Neural crest cell (in vitro differentiated cells): ENCODE measurements at places on chromosomes 12 and 14. TPM values are rescaled to one million over a fixed set of nuclear protein-coding genes. Genes with fewer than 3 reads are reported as not detected.

The NOC4L gene
- total RNA-seq: 36.4 and 40.4 TPM in 2 replicates

The WDHD1 gene
- 56.2 and 60.6 TPM in 2 replicates for total RNA-seq

The PLEKHG7 gene
- not detected in 2 replicates for total RNA-seq

- no peak for DNase-seq
These were observed 45.9 kb downstream of the VWF start for GRCh38 chr12:6078398-6079096.

DNA sequence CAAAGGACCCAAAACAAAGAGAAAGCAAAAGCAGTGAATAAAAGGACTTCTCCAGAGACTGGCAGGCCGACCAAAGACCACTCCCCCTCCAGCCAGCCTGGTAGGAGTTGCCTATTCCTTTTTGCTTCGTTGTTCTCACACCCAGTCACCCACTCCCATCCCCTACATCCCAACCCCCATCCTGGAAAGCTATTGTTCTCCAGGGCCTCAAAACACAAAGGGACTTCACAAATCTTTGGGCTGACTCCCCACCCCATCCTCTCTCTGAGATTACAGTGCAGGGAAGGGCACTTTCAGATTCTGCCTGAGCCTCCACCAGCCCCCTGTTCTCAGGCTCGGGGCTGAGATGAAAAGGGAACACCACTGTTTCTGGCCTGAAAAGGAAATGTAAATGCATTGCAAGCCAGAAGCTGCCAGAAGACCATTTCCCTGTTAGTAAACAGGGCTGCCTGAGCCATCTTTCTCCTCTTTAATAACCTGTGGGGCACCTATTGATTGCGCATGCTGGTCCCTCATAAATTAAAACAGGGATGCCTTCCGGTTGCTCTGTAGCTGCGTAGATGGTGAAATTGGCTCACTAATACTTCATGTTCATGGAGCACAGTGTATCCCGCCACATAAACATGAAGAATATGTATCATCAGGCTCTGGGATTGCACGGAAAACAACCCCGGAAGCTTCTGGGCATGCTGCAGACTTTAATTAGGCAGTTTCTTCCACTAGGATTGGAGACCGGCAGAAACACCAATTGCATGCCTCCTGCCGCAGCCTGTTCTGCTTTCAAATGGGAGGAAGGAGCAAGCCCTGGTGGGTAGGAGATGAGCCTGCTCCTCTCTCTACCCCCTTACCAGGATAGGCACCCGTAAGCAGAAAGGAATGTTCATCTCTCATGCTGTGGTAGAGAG, 130.3 kb upstream of the FUT8 start:
- DNase-seq: peak; percentile 57

GRCh38 chr12:70960484-70960883, 39.9 kb upstream of the PTPRR start:
- no peak for DNase-seq

GRCh38 chr12:39572551-39572950, 47.1 kb downstream of the ABCD2 start:
- DNase-seq: no peak

DNA sequence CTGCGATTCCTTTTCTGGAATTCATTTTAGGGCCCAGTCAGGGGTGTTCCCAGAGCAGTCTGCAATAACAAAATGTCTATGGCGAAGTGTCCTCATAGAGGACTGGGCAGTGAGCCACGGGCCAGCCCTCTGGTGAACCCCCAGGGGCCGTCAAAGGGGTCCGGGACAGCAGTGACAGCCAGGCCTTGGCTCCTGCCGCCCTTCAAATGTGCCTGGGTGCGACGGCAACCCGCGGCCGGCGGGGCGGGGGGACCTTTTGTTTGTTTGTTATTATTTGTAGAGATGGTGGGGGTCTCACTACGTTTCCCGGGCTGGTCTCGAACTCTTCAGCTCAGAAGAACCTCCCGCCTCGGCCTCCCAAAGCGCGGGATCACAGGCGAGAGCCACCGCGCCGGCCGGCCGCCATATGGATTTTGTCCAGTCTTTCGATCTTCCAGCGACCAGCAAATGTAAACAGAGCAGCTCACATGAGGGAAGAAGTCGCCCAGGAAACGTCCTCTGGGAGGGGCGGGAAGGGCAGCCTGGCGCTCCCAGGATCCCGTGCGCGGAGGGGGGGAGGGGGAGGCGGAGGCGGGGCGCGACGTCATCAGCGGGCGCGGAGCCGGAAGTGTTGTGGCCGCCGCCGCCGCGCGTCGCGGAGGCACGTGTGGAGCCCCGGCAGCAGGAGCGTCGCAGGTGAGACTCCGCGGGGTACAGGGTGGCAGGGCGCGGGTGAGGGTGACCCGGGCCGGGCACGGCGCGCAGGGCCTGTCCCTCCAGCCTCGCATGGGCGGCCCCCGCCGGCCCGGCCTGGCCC, at the start of gene TRMT61A:
TRMT61A (plus strand) TSS at position 610 of the 796 bp plus-strand sequence. CDS start 783 bp downstream, outside the sequence.
- peak; percentile 70 for DNase-seq

DNA sequence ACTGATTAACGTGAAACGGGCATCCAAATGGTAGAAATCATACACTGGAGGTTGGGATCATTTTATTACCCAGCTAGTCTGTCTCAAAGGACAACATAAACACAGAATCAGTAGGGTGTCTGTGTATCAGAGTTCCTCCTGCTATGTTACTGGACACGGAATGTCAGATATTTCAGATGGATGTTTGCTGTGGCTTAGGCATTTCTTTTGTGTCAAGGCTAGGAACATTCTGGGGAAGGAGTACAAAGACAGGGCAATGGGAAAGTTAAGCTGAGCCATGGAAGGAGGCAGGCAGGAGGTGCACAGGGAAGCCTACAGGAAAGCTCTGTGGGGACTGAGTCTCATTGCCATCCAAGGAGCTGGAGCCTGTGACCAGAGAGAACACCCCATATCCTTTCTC, 254.6 kb downstream of the C12orf75 start:
- DNase-seq: no peak

GRCh38 chr12:102534899-102535298, 54.5 kb upstream of the IGF1 start:
- no peak for DNase-seq

- no peak for DNase-seq
These were observed 24.3 kb downstream of the MAPK1IP1L start for GRCh38 chr14:55075628-55076175.

DNA sequence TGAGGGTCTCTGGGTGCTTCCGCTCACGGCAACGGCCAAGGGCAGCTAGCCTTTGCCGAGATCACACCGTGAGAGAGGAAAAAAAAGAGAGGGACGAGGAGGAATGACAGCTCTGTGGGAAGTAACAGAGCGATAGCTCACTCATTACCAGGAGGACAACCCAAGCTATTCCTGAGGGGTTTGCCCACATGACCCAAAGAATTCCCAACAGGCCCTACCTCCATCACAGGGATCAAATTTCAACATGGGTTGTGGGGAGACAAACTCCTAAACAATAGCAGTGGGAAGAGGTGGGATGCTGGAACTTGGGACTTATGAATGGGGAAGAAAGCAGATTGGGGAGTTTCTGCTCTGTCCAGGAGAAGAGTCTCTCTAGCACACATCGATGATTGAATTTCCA, 180.6 kb downstream of the LRRK2 start:
- DNase-seq: no peak
